ENCODE measurements at places on chromosomes 11 and 22.

- DNase-seq: no peak
Observed at GRCh38 chr22:50082961-50083461, 2.2 kb downstream of the MLC1 start.

GRCh38 chr22:36180038-36180880 lies 19.7 kb upstream of the APOL3 start:
- peak; percentile 51 for DNase-seq

- no peak for DNase-seq
Observed at GRCh38 chr11:130249371-130249770, 65.3 kb downstream of the ZBTB44 start.

GRCh38 chr22:40381461-40381860 lies 11.1 kb downstream of the SGSM3 start:
- DNase-seq: no peak

GRCh38 chr11:127018683-127019279 lies 18.2 kb upstream of the KIRREL3 start:
- no peak for DNase-seq

DNA sequence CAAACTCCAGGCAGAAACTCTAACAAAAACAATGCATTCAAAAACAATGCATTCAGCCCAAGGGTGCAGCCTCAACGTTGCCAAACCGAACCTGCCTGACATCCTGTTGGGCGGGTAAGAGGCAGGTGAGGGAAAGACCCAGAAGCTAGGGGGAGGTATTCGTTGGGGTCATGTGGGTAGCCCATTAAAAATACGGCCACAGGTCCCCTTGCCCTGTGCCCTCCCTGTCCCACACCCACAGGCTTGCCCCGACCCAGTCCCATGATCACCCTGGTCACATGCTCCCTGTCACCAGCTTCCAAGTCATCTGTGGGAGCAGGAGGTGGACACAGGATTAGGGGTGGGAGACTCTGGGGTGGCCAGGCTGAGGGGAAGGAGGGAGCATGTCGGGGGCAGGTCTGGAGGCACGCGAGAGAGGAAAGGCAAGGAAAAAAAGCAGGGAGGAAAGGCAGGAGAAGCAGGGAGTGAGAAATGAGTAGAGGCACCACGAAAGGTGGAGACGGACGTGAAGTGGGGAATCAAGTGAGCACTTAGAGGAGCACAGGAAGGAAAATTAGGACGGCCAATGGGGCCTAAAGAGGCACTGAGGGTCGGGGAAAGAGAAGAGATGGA lies 683 bp downstream of the PLA2G6 start:
- DNase-seq: no peak

DNA sequence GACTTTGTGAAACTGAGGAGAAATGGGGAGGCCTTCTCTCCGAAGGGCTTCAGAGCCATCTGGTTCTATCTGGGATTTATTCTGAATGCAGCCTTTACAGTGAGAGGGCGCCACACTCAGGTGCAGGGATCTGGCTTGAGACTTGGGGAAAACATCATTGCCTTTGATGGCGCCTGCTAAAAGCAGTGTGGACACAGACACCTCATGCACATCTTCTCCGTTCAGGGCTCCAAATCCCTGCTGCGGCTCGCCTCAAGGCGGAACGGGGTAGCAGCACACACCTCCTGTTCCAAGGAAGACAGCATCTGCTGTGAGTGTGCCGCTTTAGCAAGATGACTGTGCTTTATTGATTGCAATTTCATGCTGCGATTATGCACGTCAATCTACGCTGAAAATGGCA lies 37.1 kb upstream of the OLFML1 start:
- no peak for DNase-seq

- no peak for DNase-seq
Observed at GRCh38 chr11:65382804-65383368, 440 bp upstream of the SLC25A45 start.

GRCh38 chr11:112504056-112504455 lies 243.4 kb upstream of the PLET1 start:
- DNase-seq: no peak

DNA sequence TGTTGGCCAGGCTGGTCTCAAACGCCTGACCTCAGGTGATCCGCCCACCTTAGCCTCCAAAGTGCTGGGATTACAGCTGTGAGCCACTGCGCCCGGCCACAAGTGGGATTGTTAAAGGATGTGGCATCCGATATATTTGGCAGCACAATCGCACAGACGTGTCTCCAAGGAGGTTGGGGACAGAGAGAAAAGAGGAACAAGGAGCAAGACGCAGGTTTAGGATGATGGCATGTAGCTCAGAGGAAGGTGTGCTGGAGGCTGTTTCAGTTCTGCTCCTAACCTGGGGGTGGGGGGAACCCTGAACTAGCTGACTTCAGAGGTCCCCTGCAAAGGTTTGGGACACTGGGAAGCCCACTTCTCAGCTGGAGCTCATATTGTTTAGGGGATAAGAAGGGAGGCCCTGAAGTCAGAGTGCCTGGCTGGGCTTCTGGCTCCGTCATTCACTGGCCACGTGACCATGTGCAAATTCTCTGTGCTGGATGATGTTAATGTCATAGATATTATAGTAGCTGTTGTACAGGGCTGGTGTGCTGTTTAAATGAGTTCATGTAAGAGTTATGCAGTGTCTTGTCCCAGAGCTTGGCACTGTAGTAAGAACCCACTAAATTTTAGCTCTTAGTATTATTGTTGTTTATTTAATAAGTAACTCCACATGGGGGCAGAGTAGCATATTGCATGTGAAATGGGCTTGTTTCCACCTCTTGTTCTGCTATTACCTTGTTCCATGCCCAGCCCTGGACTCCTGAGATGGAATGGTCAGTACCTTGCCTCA lies 129.7 kb downstream of the ST3GAL4 start:
- no peak for DNase-seq

- DNase-seq: no peak
Observed at GRCh38 chr11:746289-747157, 741 bp upstream of the TALDO1 start.

DNA sequence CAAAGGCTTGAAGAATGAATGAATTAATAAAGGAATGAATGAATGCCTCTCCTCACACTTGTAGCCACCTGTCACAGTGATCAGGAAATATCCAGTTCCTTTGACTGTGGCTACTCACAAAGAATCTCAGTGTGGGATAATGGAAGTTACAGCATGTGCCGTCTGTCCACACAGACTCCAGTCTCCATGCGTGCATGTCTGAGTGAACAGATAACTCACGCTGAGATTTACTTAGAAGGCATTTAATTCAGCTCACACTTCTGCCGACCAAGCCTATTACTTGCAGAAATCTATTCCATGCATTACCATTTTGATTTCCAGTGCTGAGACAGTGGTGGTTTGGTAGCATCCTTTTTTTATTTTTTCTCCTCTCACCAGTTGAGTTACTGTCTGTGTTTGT lies 32.3 kb upstream of the HMGXB4 start:
- no peak for DNase-seq

GRCh38 chr22:45612940-45613339 lies 58.7 kb upstream of the ATXN10 start:
- DNase-seq: no peak

GRCh38 chr11:7252683-7253213 lies 1.0 kb downstream of the SYT9 start:
- DNase-seq: no peak

GRCh38 chr11:67491276-67492068 lies 8.6 kb downstream of the AIP start:
- no peak for DNase-seq

DNA sequence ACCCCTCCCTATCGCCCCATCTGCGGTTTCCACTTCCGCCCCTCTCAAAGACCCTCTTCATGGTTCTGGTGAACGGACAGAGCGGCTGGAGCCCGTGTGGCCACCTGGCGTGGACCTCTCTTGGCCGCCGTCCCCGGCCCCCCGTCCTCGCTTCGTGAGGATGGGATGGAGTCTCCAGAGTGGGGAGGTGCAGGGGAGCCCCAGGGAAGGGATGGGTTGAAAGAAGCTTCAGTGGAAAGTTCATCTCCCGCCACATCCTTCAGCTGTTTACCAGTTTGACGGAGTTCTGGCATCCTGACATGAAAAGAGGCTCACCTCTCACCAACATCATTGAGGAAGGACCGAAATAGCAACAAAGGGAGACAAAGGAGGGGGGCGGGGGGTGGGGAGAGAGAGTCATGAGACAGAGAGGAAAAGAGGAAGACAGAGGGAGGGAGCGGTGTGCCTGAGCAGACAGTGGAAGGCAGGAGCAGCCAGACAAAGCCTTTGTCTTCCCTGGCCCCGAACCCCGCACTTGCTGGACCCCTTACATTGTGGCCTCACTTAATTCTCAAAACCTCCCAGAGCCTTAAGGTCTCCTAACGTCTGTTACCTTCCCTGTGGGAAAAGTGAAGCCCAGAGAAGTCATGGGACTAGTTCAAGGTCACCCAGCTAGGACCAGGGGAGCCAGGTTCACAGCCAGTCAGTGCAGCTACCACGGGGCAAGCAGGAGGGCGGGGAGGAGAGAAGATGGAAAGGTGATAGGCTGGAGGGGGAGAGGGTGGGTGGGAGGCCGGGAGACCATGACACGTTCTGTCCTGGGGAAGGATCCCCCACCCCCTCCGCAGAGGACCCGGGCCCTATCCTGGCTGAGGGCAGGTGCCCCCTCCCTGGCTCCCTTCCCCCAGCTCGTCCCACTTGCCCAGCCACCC lies 54.9 kb downstream of the CD6 start:
- DNase-seq: no peak

GRCh38 chr22:36833073-36833472 lies 16.2 kb upstream of the PVALB start:
- DNase-seq: no peak

DNA sequence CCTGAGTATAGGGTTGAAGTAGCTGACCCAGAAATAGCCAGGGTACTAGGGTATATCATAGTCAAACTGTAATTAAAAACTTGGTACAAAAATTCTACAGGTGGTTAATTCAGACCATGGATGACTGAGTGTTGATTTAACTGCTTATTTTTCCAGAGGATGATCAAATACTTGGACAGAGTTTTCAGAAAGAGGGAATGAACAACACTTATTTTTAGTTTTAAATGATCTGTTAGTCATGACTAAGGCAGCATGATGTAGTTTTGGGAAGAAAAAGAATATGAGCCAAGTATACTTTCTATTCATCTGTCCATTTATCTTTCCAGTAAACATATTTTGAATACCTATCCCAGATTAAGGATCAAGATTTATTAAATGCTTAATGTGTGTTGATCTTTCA lies 19.8 kb upstream of the CCDC89 start:
- DNase-seq: no peak
